ENCODE measurements at places on chromosomes 13 and 19.

- no peak for DNase-seq
These were observed 121.7 kb downstream of the FNDC3A start for GRCh38 chr13:49097374-49097773.

DNA sequence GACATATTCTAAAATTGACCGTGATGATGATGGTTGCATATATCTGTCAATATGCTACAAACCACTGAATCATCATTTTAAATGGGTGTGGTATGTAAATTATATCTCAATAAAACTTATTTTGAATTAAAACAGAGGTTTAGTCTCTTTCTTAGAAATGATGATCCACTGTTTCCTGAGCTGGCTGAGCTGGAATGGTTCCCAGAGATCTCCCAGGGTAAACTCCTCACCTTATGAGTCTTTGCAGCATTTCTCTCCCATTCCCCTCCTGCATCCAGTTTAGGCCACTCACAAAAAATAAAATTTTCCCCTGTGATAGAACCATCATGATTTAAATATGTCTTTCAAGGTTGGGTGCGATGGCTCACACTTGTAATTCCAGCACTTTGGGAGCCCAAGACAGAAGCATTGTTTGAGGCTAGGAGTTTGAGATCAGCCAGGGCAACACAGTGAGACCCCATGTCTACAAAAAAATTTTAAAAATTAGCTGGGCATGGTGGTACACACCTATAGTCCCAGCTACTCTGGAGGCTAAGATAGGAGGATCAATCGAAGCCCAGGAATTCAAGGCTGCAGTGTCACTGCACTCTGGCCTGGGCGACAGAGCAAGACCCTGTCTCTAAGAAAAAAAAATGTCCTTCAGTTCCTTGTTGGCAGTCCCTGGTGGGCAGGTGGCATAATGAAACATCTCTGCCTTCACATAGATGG is 46.1 kb downstream of the FLT1 start:
- no peak for DNase-seq

- DNase-seq: no peak
These were observed 1.7 kb downstream of the MPV17L2 start for GRCh38 chr19:18194554-18195238.

- no peak for DNase-seq
These were observed 70.6 kb upstream of the GSX1 start for GRCh38 chr13:27721681-27722080.

DNA sequence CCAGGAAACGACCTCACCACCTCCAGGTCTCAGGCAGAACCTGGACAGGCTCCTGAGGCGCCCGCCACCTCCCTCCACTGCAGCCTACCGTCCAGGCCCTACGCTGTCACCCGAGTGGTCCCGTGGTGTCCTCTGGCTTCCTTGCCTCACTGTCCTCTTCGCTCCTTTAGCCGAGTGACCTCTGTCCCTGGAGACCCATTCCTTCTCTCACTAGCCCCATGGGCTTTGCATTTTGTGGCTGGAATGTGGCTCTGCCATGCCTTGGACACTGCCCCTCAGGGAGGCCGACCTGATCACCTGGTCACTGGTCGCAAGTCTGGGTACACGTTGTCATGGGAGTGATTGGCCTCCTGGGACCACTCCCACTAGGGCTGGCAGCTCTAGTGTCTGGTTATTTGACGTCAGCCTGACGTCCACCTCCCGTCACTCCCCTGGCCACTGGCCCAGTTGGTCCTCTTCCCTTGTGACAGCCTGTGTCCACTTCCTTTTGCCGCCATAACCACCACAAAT is 17.9 kb downstream of the SLC25A42 start:
- DNase-seq: no peak

- DNase-seq: no peak
These were observed 449.3 kb downstream of the OXGR1 start for GRCh38 chr13:96544957-96545356.

- DNase-seq: peak; percentile 41
These were observed 93.1 kb downstream of the GGACT start for GRCh38 chr13:100495455-100495854.

DNA sequence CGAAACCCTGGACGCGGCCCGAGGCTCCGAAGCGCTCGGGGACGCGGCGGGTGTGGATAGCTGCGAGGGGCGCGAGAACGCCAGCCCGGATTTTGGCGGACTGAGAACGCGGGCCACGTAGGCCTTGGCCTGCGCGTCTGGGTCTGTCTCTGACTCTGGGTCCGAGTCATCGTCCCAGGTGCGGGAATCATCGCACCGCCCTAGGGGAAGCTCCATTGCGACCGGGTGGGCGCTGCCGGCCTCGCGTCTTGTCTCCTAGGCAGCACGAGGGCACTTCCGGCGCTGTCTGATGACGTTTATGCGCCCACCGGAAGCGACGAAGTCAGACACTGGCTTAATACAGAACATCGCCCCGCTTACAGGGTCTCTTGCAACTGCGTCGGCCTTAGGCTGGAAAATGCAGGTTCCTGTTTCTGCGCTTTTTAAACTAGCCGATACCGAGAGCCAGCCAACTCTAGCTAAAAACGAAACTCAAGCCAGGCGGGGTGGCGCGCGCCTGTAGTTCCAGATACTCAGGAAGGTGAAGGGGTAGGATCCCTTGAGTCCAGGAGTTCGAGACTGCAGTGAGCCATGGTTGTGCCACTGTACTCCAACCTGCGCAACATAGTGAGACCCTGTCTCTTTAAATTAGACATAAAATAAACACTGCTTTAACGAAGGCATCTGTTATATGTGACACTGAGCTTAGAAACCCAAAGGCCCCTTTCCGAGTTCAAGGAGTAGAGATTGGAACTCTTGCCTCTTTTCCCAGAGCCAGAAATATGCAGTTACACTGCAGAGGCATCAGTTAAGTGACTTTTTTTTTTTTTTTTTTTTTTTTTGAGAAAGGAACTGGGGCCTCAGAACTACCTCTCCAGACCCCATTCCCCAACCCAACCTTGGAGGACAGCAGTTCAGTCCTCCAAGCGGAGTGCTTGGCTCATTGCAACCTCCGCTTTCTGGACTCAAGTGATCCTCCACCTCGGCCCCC is at the start of gene FBXW9:
TSS of gene FBXW9 (minus strand) at position 266 of the 970 bp plus-strand sequence. CDS start at position 216, 50 bp downstream.
- DNase-seq: peak; percentile 92

DNA sequence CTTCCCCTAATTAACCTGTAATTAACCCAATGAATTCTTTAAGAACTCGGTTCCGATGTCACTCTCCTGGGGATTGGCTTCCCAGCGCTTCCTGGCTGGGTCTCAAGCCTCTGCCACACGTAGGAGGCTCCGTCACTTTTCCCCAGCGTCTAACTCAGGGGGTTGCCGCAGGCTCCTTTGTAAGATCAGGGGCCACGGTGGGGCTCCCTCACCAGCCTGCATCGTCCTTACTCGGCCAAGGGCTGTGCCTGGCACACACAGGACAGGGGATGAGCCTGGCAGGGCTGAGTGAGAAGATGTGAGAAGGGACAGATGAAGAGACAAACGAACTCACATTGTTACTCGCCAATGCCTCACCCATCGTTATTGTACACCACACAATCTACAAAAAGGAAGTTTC is 20.9 kb upstream of the ATP11A start:
- DNase-seq: no peak

DNA sequence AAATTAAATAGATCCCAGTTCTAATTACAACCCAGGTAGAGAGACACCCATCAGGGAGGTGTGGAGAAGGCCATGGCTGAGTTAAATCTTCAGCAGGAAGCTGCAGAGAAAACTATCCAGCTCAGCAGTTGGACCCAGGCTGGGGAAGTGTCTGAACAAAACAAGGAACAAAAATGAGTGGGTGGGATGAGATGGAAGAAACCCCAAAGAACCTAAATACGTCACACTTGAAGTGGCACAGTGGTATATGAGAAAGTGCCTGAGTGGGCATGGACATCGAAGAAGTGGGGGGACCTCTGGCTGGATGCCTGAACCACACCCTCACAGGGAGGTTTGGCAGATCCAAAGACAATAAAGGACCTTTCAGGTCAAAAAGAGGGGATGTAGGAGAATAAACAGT is 3.5 kb upstream of the EPHX3 start:
- DNase-seq: no peak

GRCh38 chr13:30908416-30908980 is 2.4 kb downstream of the MEDAG start:
- no peak for DNase-seq

DNA sequence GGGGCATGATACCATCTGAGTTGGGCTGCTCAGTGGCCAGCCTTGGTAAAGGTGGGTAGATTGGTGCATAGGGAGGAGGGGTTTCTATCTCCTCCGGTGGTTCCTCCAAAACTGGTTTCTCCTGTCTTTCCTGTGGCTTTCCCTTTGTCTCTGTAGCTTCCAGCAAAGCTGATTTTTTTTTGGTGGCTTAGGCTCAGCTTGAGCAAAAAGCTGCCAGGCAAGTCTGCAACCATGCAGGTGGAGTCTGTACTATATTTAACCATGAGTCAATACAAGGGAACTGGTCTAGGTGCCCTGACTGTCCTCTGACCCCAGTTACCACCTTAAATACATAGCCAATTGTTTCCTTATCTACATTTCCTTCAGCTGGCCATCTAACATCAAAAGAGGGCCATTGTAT is 64.0 kb upstream of the ZNF681 start:
- no peak for DNase-seq

DNA sequence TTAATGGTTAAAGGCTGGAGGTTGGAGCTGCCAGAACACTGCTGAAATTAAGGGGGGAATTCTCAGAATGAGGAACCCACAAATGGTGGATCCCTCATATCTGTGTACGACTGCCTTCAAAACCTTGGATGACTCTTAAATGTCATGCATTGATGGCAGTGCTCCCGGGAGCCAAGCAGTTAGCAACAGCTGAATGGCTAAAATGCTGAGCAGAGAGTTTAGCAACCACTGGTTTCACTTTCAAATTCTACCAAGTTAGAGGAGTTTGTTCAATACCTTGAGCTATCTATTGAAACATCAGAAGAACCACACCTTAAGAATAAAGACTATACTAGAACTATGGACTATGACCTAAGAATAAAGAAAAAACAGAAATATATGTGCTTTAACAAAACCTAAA is 41.4 kb downstream of the UQCRFS1 start:
- DNase-seq: no peak

- DNase-seq: no peak
These were observed 60.8 kb downstream of the ALOX5AP start for GRCh38 chr13:30796132-30796572.

- peak; percentile 17 for DNase-seq
These were observed 199.4 kb downstream of the USP12 start for GRCh38 chr13:26971990-26972887.
